ENCODE measurements at places on chromosomes 12 and 14.

GRCh38 chr14:33511851-33512640, 438.8 kb downstream of the EGLN3 start:
- no peak for DNase-seq

DNA sequence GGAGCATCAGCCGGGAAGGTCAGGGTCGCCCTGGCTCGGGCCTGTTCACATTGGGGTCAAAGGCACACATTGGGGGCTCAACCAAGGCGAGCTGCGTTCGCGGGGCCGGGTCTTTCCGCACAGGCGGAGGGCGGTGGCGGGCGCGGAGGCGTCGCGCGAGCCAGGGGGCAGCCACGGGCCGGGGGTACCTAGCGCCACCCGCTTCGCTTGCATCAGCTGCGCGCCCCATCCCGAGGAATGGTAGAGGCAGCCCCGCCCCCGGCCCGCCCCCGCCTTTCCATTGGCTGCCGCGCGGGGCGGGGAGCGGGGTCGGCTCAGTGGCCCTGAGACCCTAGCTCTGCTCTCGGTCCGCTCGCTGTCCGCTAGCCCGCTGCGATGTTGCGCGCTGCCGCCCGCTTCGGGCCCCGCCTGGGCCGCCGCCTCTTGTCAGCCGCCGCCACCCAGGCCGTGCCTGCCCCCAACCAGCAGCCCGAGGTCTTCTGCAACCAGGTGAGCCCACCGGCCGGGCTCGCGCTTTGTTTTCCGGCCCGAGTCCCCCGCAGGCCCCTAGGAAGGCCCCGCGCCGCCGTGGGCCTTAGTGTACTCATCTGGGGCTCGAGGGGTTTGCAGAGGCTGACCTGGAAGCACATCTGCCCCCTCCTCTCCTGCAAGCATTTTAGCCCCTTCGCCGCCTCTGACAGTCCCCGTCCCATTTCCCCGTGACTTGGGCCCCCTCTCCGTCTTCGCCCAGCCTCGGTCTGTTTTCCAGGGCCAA, at the start of gene ALDH2:
Gene ALDH2, plus strand, starts transcription at position 326 of the 754 bp plus-strand sequence. Its CDS starts 50 bp downstream, at position 376.
- peak; percentile 86 for DNase-seq

DNA sequence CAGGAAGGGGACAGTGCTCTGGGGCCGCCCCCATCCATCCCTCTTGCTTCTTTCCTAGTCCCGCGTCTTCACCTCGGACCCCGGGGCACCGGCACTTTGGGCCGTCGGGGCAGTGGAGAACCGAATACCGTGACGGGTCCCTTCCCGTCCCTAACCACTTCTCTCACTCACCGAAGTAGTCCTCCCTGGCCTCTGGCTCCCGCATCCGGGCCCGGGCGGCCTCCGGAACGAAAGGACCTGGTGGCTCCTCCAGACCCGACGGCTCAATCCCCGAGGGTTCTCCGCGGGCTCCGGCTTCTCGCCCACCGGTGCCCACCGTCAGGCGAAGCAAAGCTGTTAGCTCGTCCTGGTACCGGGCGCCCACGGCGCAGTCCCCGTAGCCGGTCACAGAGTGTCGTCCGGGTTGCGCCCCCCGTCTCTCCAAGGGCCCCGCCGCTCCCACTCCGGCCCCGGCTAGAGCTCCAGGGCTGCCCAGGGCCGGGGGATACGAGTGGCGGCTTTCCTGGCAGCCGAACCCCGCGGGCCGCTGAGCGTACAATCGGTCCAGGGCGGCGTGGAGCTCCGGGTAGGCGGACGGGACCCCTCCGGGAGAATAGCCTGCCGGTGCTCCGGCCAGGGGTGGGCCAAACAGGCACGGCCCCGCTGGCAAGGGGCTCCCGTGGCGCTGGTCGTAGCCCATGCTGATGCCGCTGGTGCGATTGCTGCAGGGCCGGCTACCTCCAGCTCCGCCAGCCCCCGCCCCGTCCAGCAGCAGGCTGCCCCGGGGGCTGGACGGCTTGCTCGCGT, 1.1 kb downstream of the AJUBA start:
- no peak for DNase-seq

DNA sequence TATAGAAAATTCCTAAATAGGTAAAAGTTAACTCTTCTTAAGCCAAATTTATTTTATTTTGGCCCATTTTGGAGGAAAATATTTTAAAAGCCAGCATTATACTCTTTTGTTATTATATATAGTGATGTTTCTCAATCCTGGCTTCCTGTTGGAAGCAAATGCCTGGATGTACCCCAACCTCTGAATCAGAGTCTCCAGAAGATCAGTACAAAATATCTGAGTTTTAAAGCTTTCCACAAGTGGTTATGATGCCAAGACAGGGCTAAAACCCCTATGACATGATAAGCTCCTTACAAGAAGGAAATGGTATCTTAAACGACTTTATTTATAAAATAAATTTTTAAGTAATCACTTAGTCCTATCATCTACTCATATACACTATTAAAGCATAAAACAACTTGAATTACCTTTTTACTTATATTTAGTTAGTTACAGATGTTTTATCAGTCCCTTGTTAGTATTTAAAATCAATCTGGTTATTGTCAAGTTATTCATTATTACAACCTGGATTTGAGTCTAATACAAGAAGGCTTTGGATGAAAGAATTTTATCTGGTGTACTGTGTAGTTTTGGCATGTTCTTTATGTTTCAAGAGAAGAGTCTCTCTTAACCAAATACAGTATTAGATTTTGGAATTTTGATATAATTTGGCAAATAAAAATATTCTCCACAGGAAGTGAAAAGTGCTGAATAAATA, 238.1 kb downstream of the SLC2A13 start:
- DNase-seq, result no peak

DNA sequence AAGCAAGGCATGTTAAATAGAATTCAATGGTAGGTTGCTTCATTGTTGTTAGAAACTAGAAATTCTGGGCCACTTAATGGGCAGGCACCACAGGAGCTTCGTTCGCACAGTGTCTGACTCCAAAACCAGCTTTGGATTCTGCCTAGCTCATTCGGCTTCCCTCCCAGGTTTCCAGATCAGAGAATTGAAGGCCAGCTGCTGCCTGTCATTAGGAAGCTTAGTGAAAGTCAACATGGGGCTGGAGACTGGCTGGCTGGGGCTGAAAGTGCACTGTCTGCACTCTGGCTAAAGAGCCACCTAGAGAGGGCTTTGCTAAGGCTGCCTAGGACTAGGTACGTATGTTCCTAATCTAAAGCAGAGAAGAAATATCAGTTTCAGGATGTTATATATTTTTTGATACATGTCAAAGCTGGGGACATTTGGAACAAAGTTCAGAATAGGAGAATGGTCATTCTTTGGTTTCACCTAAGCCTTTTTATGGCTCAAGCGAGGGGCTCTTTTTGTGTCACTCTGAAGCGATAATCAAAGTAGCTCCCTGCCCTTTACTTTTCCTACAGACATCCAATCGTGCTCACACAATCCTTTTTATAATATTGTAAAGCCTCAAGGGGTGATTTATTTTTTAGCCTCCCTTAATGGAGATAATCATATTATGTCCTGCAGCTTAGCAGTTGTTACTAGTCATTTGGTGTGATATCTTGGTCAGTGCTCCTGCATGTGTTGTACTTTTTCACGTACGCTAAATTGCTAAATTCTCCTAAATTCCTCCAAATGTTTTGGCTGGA, 238.5 kb upstream of the NAV3 start:
- no peak for DNase-seq

- no peak for DNase-seq
These were observed 4.2 kb upstream of the CDC42BPB start for GRCh38 chr14:103061482-103061976.

DNA sequence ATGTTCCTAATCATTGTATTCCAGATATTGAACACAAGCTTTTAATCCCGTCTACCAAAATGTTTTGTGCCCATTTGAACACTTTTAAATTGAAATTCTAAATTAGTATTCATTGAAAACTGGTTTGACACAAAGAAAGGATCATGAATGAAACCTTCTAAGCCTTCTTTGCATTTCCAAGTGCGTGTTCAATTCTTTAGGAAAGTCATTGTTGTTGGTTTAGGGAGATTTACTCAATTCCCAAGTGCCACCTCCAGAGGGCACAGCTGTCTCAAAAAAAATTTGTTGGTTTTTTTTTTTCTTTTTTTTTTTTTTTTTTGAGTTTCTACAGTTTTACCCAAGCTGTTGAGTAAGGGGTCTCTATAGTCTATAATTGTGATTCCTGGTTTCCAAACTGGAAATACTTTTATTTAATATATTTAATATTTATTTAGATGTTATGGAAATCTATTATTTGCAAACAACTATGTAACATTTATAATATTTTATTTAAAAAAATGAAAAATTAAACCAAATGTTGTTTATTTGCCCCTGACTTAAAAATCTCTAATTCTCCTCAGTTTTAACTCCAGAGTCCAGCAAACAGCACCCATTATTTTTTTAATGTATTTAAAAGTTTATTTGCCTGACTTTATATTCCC, 79.9 kb downstream of the NEDD1 start:
- DNase-seq, result peak; percentile 63

DNA sequence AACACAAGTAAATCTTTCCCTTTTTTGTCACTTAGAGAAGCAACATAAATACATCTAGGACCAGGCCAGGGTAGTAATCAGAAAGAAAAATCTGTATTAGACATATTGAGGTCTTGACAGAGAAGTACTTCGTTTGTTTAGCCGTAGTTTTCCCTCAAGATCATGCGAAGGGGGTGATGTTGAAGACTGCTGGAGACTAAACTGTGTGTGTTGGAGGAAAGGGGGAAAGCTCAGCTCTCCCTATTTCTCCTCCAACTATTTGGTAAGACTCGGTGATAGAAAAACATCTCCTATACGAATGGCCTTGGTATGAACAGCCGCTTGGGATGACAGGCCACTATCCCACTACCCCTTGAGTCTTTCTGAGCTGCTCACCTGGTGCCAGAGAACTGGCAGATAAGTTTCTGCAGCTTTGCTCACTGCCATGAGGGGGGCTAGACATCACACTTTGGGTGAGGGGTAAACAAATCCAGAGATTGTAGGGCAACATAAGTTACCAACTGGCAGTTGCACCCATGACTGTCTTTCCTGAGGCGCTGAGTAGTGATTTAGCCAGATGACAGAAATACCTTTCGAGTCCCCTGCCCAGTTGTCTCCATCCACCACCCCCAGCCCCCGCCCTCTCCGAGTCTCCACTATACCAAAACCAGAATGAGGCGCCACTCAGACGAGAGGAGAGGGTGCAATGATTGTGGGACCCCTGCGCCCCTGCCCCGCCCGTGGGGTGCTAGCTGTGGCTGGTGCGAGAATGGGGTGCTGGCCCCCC, 685 bp downstream of the VAMP1 start:
- DNase-seq, result no peak

DNA sequence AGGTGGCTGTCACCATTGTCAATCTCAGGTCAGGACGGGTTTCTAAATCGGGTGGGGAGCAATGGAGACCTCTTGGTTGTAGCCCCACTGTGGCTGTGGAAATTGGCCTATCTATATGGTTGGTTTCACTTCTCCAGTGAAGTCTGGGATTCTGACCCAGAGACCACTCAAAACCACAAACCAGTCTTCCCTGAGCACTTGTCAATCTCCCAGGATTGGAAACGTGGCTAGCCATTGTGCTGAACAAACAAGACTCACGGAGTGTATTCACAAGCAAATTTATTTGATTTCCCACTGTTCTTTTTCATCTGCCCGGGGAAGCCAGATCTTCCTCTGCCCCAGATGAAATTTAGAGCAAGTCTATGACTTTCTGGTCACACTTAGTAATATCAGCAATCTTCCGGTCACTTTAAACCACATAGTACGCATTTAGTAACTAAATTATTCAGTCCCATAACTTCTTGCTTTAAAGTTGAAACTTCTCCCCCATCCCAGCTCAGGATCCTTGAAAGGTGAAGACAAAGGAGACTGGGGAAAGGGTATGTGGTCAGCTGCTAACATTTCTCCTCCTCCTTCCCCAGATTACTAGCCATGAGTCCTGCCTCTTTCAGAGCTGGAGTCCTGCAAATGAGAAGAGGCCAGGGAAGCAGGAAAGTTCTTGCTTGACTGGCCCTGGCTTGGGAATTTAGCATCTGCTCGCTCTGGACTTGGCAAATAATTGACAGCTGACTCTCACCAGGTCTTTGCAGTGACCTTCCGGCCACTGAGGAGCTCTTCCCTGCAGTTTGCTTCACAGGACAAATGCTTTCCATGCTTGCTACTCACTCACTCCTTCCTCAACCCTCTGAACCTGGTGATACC, 123.2 kb upstream of the MAX start:
- no peak for DNase-seq

GRCh38 chr12:127293507-127294310, 973.3 kb upstream of the TMEM132C start:
- DNase-seq, result peak; percentile 7

- DNase-seq, result no peak
These were observed 3.2 kb upstream of the SYNDIG1L start for GRCh38 chr14:74429221-74429691.

GRCh38 chr14:22194664-22195063, 394.4 kb downstream of the DAD1 start:
- DNase-seq, result no peak

- DNase-seq, result no peak
These were observed 123.5 kb downstream of the CAPZA3 start for GRCh38 chr12:18861287-18861858.

- DNase-seq, result no peak
These were observed 263.9 kb downstream of the KCNC2 start for GRCh38 chr12:74945771-74946198.

GRCh38 chr12:75011120-75011519, 198.5 kb downstream of the KCNC2 start:
- peak; percentile 55 for DNase-seq

- DNase-seq, result no peak
These were observed 28.3 kb downstream of the HEATR5A start for GRCh38 chr14:31391977-31392503.

- DNase-seq, result no peak
These were observed 200.8 kb downstream of the DUSP6 start for GRCh38 chr12:89151536-89151935.
